Activated T-cell treated with anti-CD3 and anti-CD28 coated beads for 4 hours (primary cell): ENCODE measurements at places on chromosomes 5 and 9.

DNA sequence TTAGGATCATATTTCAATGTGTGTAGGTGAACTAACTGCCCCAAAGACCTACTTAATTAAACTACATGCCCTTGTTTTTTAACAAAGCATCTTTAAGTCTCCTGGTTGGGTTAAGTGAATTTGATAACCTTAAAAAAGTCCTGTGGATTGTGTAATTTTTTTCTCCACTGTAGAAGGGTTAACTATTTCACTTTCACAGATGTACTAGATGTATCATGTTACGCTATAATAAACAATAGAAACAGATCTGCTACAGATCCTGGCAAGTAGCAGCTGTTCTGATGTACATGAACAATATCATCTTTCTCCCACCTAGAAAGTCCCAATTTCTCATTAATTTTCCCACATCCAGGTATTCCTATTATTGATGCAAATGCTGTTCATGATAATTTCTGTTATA is 18.9 kb downstream of the KIF24 start:
- DNase-seq: no peak

DNA sequence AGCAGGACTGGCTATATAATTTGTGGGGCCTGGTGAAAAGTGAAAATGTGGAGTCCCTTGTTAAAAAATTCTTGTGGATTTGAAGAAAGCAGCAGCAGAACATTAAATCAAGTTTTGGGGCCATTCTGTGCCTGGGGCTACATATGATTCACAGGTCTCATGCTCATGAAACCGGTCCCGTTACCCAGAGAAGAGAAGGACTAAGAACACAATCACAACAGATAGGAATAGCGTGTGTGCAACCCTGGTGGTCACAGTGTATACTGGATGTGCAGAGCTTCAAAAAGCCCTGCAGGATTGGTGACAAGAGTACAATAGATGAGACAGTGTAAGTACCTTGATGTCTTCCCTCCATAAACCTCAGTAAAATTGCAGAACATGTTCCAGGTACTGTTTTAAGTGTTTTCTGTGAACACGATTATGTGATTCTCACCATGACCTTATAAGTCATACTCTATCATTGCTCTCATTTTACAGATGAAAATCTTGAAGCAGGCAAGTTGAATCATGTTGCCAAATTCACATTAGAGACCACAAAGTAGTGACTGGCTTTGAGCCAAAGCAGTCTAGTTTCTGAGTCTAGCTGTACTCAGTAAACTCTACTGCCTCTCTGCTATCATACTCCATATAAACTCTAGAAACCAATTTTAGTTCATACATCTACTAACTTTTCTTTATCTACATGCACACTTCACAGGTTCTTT is 636.5 kb downstream of the TAF11L14 start:
- no peak for DNase-seq

DNA sequence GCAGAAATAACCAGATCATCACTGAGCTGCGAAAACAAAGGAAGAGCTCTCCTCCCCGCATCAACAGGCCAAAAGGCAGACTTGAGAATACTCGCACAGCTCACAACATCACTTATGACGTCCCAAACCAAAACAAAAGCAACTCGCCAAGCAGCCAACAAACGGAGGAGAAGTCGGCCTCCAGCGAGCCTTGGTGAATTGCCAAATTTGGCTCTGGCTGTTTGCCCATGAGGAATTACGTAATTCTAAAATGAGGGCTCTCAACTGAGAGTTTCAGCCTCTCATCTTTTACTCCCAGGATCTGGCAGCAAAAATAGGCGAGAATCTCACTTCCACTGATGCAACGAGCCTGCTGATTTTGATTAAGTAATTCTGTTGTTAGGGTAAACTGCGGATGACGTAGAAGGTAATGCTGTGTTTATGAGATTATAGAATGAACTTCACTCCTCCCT is 51.7 kb upstream of the SEMA6A start:
- no peak for DNase-seq

- no peak for DNase-seq
Measured at GRCh38 chr5:148796936-148797335, 29.5 kb upstream of the ADRB2 start.

GRCh38 chr5:132772291-132773070 is 4.6 kb downstream of the SEPTIN8 start:
- DNase-seq: no peak

- no peak for DNase-seq
Measured at GRCh38 chr9:27440888-27441740, 83.0 kb upstream of the IFNK start.
